Dermis blood vessel endothelial cell (primary cell): ENCODE measurements at places on chromosomes 1 and 21. TPM values are rescaled to one million over a fixed set of nuclear protein-coding genes. Genes with fewer than 3 reads are reported as not detected.

Gene ANGPTL3
- not detected in 2 replicates for total RNA-seq

Gene FAM131C
- not detected in 2 replicates for total RNA-seq

Gene MMEL1
- 2.0 and 5.4 TPM in 2 replicates for total RNA-seq

Gene TENT5C
- 0.51 and 0.98 TPM in 2 replicates for total RNA-seq

Gene LYPD8
- 0.17 and 0.23 TPM in 2 replicates for total RNA-seq

Gene CSF1
- total RNA-seq, result 19.6 and 21.1 TPM in 2 replicates

Gene IFNAR2
- 12.4 and 19.4 TPM in 2 replicates for total RNA-seq

Gene ANKRD65
- total RNA-seq, result 0.28 and 0.51 TPM in 2 replicates

Gene MIXL1
- total RNA-seq, result 0.05 TPM in 1 of 2 replicates, not detected in the other

Gene PKN2
- total RNA-seq, result 29.6 and 45.5 TPM in 2 replicates

Gene FAM177B
- total RNA-seq, result not detected in 2 replicates

Gene SYCP1
- not detected in 2 replicates for total RNA-seq

Gene SLC16A4
- 1.4 and 1.7 TPM in 2 replicates for total RNA-seq

Gene XPR1
- total RNA-seq, result 26.0 and 34.9 TPM in 2 replicates

Gene THEMIS2
- total RNA-seq, result 21.8 and 27.9 TPM in 2 replicates

Gene SLC44A3
- total RNA-seq, result 2.9 and 3.0 TPM in 2 replicates

Gene ASCL5
- total RNA-seq, result not detected in 2 replicates

Gene SAMD11
- 0.19 and 0.68 TPM in 2 replicates for total RNA-seq

Gene FCN3
- 0.09 TPM in 1 of 2 replicates, not detected in the other for total RNA-seq

Gene FMO4
- total RNA-seq, result 0.56 and 2.9 TPM in 2 replicates

Gene LCE3D
- not detected in 2 replicates for total RNA-seq

Gene SNRNP40
- total RNA-seq, result 116 and 131 TPM in 2 replicates

Gene SPATA46
- total RNA-seq, result not detected in 2 replicates

Gene CFHR2
- total RNA-seq, result not detected in 2 replicates

Gene TRMT1L
- 25.2 and 37.7 TPM in 2 replicates for total RNA-seq

Gene CELA2A
- total RNA-seq, result not detected in 2 replicates

Gene AIRE
- not detected in 2 replicates for total RNA-seq

Gene KLHDC8A
- not detected in 2 replicates for total RNA-seq

Gene FAM229A
- 0.88 and 2.0 TPM in 2 replicates for total RNA-seq

Gene ADARB1
- total RNA-seq, result 27.0 and 32.0 TPM in 2 replicates

Gene PLD5
- not detected in 2 replicates for total RNA-seq

Gene LCE2A
- total RNA-seq, result not detected in 2 replicates

Gene CYP4Z1
- total RNA-seq, result 0.17 TPM in 1 of 2 replicates, not detected in the other

Gene FLG
- total RNA-seq, result under 0.01 and 0.05 TPM in 2 replicates

Gene SEMA4A
- 0.68 and 0.74 TPM in 2 replicates for total RNA-seq

Gene RIPPLY3
- total RNA-seq, result under 0.01 TPM in 1 of 2 replicates, not detected in the other

Gene FAM72D
- total RNA-seq, result 0.34 and 1.3 TPM in 2 replicates

Gene SPRR1B
- total RNA-seq, result not detected in 2 replicates

Gene ENSA
- 200 and 229 TPM in 2 replicates for total RNA-seq

Gene FHAD1
- total RNA-seq, result under 0.01 and 0.23 TPM in 2 replicates

Gene NBPF3
- total RNA-seq, result 1.4 and 6.6 TPM in 2 replicates

Gene CLCA1
- not detected in 2 replicates for total RNA-seq

Gene CSF3R
- total RNA-seq, result not detected in 2 replicates

Gene EFNA4
- total RNA-seq, result 9.5 and 15.7 TPM in 2 replicates

Gene HSPA6
- 0.17 and 0.42 TPM in 2 replicates for total RNA-seq

Gene LRP8
- 17.2 and 51.9 TPM in 2 replicates for total RNA-seq

Gene DNAJC28
- total RNA-seq, result 1.9 and 2.6 TPM in 2 replicates
